ENCODE measurements at places on chromosomes 1 and 21. TPM values are rescaled to one million over a fixed set of nuclear protein-coding genes. Genes with fewer than 3 reads are reported as not detected.

The RORC gene
- total RNA-seq = 0.03 TPM

The S100A7 gene
- not detected for total RNA-seq

The SPTA1 gene
- under 0.01 TPM for total RNA-seq

The AKNAD1 gene
- total RNA-seq = 0.33 TPM

The CLCA1 gene
- total RNA-seq = not detected

The C8B gene
- total RNA-seq = not detected

The STYXL2 gene
- not detected for total RNA-seq

The HSF2BP gene
- 2.8 TPM for total RNA-seq

The MAP3K21 gene
- 0.10 TPM for total RNA-seq

The REN gene
- not detected for total RNA-seq

The GPR161 gene
- total RNA-seq = 22.6 TPM

The KIF26B gene
- total RNA-seq = 27.0 TPM

The CD34 gene
- total RNA-seq = 0.13 TPM

The LINGO4 gene
- not detected for total RNA-seq

The C1QTNF12 gene
- total RNA-seq = 2.2 TPM

The CAPN9 gene
- not detected for total RNA-seq

The NBPF10 gene
- total RNA-seq = 2.8 TPM

The CSTB gene
- 26.7 TPM for total RNA-seq

The PAX7 gene
- not detected for total RNA-seq

The PTAFR gene
- total RNA-seq = 0.03 TPM

The DNAJC11 gene
- total RNA-seq = 44.4 TPM

The SLAMF9 gene
- total RNA-seq = 0.59 TPM

The ORC1 gene
- total RNA-seq = 0.99 TPM

The SPRR2E gene
- total RNA-seq = not detected

The SPRR3 gene
- total RNA-seq = not detected

The CFAP107 gene
- not detected for total RNA-seq

The ITLN2 gene
- total RNA-seq = 0.52 TPM

The HDAC1 gene
- 74.5 TPM for total RNA-seq

The SERBP1 gene
- 156 TPM for total RNA-seq

The RCSD1 gene
- total RNA-seq = 0.13 TPM
